ENCODE measurements at places on chromosomes 7 and 10. TPM values are rescaled to one million over a fixed set of nuclear protein-coding genes. Genes with fewer than 3 reads are reported as not detected.

Gene ADAM12
- total RNA-seq, result 0.84 TPM

Gene GIMAP4
- total RNA-seq, result 0.40 TPM

Gene UPK3BL2
- 45.3 TPM for total RNA-seq

Gene CYP3A7
- total RNA-seq, result not detected

Gene CHAT
- not detected for total RNA-seq

Gene HGF
- total RNA-seq, result not detected

Gene GAD2
- total RNA-seq, result not detected

Gene CHST15
- total RNA-seq, result 12.1 TPM
